ENCODE measurements at places on chromosomes 7 and 10.

DNA sequence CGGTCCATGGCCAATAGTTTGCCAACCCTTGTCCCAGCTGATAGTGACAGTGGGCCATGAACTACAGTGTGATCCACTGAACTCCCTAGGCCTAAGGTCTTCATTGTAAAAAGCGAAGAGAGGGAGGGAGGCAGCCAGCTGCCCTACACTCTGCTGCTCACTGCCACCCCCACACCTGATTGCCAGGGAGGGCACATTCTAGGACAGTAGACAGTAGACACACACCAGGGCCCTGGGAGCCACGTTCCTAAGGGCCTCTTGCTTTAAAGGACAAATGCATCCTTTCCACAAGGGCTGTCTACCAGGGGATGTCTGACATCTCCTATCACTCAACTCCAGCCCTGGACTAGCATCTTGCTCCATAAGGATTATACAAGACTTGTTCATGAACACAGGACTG lies 122.2 kb downstream of the DLG5 start:
- no peak for DNase-seq

GRCh38 chr10:125982260-125982948 lies 86.0 kb downstream of the FANK1 start:
- no peak for DNase-seq

DNA sequence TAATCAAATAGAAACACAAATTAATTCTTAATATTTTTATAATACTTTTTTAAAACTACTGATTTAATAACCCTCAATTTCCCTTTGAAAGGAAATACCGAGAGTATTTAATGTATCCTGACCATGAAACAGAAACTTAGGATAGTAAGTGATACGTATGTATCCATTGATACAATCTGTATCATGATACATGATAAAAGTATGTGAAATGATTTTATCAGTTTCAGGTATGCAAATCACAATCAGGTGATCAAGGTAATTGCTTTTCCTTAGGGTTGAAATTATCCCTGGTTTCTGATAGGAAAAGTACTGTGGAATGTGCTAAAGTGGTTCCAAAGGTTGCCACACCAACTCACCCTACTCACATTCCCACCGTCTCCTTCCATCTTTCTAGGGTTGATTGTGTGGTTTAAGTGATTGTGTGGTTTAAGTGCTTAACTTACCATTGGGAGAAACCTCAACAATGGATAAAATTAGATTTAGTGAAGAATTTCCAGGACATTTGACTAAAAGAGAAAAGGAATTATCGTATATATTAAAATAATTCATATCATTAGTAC lies 138.3 kb downstream of the LRRN3 start:
- DNase-seq, result no peak

- DNase-seq, result no peak
These were observed 2.1 kb upstream of the LRMDA start for GRCh38 chr10:75429159-75429827.

DNA sequence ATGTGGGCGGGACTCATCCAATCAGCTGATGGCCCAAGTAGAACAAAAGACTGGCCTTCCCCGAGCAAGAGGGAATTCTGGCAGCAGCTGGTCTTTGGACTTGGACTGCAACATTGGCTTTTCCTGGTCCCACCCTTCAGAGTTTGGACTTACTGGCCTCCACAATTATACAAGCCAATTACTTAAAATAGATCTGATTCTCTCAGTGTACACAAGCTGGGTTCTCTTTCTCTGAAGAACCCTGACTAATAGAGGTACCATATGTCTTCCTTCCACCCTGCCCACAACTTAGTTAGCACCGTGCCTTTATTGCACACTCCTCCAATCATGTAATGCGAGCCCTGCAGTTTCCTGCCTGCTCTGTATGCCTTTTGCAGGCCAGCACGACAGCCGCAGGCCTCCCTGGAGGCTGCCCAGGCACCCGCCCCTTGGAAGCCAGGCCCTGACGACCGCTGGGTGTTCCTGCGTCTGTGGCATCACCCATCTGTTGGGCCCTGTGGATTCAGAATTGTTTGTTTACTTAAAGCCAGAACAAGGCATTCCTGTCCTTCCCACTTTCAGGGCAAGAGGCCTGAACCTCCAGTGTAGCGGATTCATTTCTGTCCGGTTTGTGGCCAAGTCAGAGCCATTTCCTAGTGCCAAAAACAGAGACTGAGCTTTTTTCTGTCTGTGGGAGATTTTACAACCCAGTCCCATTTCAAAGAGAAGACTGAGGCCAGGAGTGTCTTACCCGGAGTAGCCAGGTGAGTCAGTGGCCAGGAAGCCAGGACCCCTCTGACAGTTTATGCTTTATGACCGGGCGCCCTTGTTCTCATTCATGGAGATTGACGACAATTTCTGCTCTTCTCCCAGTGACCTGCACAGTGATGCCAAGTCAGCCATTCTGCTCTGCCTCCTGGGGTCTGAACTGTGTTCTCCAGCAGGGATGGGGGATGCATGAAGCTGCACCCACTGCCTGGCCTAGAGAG lies 968 bp upstream of the INMT start:
- DNase-seq, result no peak

- no peak for DNase-seq
These were observed 32.0 kb downstream of the WAC start for GRCh38 chr10:28564905-28565304.

GRCh38 chr10:103498936-103499638 lies 5.6 kb downstream of the NEURL1 start:
- DNase-seq, result no peak
